ENCODE measurements at places on chromosomes 11 and 22.

DNA sequence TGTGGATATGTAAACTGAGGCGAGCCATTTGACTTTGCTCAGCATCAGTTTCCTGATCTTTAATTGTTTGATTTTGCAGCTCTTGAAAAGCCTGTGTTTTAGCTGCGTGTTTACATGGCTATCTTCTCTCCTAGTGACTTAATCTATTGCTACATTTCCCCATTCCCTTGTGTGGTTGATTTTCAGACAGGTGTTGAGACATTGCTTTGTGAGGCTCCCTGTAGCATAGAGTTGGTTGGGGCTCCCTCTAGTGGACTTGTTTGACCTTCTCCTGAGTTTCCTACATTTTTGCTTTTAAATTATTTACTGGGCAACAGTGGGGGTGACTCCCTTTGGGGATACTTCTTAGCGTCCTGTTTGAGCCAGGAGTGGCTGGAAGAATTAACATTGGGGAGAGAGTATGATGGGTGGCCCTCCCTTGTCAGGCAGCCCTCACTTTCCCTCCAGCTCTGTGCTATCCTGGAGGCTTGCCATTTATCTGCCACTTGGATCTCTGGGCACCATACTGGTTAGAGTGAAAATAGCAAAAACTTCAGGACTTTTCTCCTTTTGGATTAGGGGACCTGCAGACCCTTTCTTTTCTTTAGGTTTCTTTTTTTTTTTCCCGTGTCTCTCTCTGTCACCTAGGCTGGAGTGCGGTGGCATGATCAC is 9.2 kb upstream of the CBL start:
- peak; percentile 81 for DNase-seq

- no peak for DNase-seq
Measured at GRCh38 chr11:61887839-61888494, 3.4 kb downstream of the FADS3 start.

DNA sequence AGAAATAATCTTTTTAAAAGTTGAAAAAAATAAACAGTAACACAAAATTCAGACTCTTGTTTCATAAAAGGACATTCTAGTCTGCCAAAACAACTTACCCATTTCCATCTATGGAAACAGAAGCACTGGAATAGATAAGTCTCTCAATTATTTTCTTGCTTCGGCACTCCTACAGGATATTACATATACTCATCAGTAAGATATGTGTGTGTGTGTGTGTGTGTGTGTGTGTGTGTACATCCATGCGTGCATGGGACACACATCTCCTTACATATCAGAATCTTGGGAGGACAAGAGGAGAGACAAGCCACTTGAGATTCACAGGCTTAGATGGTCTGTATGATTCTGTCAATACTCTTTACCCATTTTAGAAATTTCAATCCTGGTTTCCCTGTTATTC is 144.6 kb downstream of the ATG16L2 start:
- no peak for DNase-seq

DNA sequence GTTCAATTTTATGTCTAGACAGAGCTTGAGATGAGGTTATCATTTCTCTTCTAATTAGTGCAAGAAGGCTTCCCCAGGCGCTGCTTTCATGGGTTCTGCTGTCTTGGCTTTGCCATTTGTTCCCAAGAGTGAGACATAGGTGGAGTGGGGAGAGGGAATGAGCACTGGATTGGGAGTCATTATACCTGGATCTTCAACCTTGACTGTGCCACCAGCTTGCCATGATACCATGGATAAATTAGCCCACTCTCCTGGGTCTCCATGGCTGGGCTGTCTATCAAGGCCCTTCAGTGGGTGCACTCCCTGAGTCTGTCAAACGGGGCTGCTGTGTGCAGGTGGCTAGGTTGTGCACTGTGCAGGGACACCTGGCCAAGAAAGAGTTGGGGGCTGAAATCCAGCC is 15.6 kb upstream of the NECTIN1 start:
- DNase-seq: no peak

DNA sequence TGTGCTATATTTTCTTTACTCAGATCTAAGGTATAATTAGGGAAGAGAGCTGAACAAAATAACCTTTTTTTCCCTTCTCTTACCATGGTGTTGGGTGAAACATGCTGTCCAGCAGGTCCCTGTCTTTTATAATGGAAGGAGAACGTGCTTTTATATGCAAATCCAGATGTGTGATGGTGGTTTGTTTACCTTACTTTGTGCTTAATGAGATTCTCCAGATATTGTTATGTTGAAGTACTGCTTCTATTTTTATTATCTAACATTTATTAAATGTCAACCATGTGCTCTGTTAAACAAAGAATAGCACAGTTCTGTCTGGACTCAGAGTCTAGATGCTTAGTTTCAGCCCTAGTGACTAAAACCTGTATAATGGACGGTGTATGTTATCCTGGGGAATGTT is 10.1 kb upstream of the GRIK4 start:
- no peak for DNase-seq

DNA sequence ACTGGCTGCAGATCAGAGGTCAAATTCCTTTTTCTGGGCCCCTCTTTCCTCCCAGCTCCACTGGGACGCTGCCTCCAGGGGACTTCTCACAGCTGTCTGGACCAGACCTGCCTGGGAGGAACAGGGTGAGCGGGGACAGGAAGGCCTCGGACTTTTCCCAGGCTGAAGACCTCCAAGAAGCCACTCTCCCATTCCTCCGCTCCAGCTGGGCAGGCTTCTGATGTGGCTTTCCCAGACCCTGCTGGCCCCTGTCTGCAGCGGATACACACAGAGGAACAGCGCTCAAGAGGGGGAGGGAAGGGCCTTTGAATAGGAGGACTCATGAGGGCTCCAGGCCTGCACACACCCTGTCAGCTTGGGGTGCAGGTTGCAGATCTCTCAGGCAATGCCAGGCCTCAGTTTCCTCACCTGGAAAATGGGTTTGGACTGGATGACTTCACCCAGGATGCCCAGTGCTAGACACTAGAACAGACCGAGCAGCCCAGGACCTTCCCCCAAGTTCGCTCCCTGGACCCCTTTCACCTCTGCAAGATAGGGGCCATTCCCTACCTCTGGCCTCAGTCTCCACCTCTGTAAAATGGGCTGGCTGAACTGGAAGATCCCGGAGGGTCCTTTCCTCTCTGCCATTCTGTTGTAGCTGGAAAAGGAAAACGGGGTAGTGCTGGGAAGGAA is 36.6 kb downstream of the MB start:
- DNase-seq: no peak

DNA sequence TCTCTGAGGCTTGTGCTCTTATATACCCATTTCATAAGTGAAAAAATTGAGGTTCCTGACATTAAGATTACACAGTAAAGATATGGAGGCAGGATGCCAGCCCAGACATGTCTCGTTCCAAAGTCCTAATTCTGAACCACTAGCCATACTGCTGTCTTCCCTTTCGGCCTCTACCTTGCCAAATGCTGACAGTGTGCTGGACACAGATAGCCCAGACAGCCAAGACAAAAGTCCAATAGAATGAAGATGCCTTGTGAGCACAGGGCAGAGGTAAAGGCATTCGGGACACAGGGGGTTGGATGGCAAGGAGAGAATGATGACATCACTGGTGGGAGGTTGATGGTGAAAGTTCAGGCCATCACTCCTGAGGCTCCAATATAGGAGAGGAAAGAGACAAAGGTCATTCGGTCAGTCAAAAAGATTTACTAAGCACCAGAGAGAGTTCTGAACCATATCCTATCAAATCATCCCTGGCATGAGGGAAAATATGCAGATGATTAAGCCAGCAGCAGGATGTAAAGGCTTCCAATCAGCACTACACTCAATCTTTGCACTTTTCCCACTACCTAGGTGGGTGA is 174.0 kb upstream of the MTMR2 start:
- DNase-seq: no peak

DNA sequence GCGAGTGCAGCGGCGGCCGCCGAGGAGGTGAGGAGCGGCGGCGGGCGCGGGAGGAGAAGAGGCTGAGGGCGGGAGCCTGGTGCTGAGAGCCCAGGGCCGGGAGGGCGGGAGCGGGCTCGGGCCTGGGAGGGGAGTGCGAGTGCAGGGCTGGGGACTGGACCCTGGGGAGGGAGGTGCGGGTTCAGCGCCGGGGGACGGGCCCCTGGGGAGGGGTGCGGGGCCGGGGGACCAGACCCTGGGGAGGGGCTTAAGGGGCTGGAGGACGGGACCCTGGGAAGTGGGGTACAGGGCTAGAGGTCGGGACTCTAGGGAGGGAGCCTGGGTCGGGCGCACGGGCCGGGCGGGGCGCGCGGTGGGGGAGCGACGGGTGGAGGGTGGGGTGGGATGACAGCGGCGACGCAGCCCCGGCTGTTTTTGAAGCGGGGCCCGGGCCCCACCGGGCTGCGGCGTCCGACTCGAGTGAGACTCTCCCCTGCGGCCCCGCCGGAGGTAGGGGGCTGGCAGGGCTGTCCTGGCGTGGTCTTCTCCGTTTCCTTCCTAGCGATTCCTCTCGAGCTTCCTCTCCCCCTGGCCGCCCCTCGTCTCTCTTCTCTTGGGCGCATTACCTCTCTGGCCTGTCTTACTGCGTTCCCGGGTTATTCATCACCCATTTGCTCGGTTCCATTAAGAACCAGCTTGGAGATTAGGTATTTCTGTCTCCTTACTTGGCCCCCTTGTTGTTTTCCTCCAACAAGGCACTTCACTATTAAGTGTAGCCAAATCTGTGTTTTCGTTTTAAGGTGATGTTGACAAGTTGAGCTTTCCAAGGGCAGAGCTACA is 754 bp downstream of the NUP50 start:
- DNase-seq: peak; percentile 31

GRCh38 chr11:72781313-72782080 is 12.3 kb downstream of the STARD10 start:
- DNase-seq: peak; percentile 30

DNA sequence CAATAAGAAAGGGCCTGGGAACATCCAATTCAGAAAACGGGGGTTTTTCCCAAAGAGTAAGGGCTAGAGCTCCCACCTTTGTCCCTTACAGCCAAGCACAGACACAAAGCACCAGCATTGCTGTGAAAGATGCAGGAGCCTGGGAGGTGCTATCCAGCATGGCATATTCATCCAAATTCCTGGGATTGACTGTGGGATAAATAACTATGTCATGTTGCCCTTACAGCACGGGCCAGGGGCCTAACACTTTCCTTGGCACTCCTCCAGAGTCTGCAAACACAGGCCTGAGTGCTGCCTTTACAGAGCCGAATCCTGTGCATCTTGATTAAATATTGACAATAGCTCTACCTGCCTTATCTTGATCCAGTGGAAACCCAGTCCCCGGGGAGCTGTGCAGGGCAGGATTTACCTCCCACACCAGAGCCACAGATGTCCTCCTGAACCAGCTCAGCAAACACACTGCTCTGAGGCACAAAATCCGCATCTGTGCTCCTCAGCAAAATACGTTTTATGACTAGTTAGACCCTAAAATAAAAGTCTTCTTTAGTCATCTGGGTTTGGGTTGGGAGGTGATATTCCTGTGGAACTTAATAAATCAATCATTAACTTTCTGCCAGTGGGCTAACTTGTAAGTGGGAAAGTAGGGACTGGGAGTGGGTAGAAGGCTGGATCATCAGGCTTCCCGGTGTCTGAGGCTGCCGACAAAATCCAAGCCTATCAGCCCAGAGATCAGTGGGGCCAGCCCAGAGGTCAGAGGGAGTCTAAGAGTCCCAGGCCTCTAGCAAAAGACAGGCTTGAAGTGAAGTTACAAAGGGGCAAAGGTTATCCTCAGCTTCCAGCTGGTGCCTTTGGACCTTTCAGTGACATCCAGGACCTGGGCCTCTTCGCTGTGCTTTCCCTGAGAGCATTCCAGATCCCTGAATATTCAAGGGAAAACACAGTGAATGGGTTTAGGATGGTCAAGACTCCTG is 36.5 kb downstream of the POU2AF3 start:
- DNase-seq: no peak

- no peak for DNase-seq
Measured at GRCh38 chr11:18105086-18105801, 638 bp downstream of the SAAL1 start.

DNA sequence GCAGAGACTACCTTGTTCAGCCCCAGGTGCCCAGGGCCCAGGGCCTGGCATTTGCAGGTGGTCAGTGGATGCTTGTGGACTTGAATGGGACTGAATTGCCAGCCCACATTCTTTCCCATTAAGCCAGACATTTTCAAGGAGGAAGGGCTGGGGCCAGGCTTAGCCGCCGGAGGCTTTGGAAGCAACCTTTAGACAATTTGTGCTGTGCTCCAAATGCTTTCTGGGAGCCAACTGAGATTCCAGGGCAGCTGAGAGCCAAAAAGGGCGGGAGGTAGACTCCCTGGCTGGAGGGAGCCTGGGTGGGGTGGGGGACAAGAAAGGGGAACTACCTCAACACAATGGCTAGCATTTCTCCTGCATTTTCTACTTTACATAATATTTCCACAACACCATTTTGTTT is 54.8 kb upstream of the TIMP3 start:
- no peak for DNase-seq

DNA sequence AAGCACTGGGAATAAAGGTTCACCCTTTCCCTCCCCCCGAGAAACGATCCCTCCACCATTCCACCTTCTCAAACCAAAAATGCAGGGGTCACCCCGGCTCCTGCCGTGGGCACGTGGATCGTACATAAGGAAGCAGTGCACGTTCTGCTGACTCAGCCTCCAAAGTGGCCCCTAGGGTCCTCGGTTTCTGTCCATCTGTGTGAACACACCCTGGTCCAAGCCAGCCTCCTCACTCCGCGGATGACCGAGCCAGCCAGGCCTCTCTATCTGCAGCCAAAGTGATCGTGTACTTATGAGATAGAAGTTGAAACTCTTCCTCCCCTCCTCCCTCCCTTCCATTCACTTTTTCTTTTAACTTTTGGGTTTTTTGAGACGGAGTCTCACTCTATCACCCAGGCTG is 16.2 kb downstream of the C11orf24 start:
- DNase-seq: no peak

DNA sequence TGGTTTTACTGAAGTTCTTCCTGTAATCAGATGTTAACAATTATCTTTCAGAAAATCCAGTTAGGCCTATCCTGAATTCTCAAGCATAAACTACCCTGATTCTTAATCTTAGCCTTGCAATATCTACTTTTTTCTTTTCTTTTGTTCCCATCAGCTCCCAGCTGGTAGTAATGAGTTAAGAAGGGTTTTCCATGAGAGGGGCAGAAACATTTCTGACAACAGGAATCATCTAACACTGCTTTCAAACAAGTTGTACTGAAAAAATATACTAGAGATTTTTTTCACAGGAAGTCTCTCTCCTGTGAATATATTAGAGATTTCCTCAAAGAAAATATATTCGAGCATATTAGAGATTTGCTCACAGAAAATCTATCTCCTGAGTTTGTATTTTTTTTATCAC is 3.3 kb upstream of the TRIM6 start:
- DNase-seq: no peak

DNA sequence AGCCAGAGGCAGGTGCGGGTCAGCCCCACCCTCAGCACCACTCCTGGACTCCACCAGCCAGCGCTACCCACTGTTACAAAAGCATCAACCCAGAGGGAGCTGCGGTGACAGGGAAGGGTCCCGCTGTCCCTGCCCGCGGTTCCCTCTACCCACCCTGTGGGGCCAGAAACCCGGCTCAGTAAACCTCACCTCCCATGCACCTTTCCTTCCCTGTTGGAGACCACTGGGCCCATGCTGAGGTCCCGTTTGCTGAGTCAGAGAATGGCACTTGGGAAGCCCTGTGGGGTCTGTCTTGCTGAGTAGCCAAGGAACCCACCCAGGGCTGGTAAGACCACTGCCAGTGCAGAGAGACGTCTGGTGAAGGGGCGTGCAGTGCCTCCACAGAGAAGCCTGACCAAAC is 42.1 kb upstream of the MOB2 start:
- DNase-seq: no peak
